ENCODE measurements at places on chromosomes 13 and 19.
A peak's percentile ranks its signal among the peaks of the same experiment; 100 is the strongest.

- DNase-seq, result no peak
Measured at GRCh38 chr19:11504502-11505031, 1.1 kb downstream of the ZNF653 start.

DNA sequence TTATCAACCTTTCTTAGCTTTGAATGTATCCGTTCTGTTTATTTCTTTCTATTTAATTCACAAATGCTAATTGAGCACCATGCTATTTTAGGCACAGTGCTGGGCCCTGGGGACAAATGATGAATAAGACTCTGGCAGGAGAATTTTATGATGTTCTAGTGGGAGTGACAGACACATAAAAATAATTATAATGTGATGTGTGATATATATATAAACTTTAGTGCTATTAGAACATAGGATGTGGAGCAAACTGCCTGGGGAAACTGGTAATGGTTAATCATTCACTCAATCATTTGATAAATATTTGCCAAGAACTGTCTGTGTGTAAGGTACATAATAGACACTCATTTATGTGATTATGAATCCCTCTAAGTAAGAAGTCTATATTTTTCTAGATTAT lies 50.7 kb upstream of the FRY start:
- DNase-seq, result no peak

DNA sequence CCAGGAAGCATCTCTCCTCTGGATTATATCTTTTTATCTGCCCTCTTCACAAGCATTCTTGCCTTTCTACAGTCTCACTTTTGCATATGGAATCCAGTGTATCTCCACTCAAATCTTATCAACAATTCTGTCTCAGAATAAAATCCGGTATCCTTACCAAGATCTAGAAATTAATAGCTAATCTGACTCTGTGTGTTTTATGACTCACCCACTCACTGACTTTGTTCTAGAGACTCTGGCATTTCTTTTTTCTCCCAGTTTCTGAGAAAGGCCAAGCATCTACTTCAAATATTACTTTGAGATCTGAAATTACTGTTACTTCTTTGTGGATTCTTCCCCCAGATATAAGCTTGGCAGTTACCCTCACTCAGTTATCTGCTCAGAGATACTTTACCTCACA lies 913.5 kb upstream of the ATXN8OS start:
- DNase-seq, result no peak

DNA sequence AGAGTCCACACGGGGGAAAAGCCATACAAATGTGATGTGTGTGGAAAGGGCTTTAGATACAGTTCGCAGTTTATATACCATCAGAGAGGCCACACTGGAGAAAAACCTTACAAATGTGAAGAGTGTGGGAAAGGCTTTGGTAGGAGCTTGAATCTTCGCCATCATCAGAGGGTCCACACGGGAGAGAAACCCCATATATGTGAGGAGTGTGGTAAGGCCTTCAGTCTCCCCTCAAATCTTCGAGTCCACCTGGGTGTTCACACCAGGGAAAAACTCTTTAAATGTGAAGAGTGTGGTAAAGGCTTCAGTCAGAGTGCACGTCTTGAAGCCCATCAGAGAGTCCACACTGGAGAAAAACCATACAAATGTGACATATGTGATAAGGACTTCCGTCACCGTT lies 23.3 kb upstream of the ZNF233 start:
- DNase-seq, result no peak

GRCh38 chr19:8731428-8732169 lies 10.2 kb downstream of the OR2Z1 start:
- DNase-seq, result peak; percentile 1

DNA sequence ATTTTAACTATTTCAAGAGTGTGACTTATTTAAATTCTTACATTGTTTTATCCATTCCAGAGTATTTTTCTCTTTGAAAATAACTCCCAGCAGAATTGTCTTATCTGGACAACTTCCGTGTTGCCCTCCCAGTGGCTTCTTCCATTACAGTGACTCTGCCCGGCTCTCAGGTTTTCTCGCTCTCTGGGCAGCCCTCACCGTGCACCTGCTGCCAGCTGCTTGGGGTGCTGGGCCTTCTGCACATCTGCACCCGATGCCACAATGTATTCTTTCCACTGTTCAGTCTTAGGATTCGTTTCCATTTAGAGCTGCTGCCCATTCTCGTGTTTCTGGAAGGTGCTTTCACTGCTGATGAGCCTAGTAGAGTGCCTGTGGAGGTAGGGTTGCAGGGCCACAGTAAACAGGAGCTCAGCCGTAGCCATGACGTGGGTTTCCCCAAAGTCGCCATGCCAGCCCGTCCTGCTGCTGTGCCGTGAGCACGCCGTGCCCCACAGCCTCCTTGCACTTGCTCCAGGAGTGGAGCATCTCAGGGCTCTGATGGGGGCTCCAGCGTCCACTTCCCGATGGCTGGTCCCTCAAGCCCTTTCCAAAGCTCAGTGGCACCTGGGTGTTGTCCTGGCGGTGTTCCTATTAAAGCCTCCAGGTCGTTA lies 46.1 kb upstream of the DCUN1D2 start:
- no peak for DNase-seq

- no peak for DNase-seq
Measured at GRCh38 chr13:98157188-98157587, 14.3 kb downstream of the FARP1 start.

DNA sequence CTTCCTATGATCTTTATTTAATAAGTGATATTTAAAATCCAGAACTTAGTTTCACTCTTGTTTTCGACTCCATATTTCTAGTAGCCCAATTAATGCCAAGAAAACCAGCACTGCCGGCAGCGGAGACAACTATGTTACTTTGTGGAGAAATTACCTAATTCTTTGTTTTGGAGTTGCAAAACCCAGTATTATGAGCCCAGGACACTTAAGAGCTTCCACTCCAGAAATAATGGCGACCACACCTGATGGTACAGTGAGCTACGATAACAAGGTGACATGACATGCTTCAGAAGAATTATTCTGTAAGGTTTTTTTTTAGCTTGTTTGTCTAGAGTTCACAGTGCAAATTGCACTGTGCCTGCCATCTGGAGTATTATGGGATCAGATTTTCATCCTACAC lies 136.4 kb downstream of the ZAR1L start:
- no peak for DNase-seq

DNA sequence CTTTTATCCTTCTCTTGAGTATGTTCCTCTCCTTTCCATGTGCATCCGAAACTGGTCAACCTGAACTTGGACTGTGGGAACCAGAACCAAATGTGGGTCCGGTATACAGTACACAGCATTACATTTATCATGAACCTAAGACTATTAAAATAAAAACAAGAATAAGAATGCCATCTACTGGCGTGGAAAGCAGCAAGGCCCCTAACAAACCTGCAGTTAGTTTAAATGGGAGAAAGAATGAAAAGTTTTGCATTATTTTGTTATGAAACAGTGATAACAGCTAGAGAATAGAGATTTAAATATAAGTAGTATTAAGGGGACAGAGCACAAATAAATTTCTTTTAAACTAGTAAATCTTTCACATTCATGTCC lies 159.5 kb downstream of the RBM26 start:
- no peak for DNase-seq

DNA sequence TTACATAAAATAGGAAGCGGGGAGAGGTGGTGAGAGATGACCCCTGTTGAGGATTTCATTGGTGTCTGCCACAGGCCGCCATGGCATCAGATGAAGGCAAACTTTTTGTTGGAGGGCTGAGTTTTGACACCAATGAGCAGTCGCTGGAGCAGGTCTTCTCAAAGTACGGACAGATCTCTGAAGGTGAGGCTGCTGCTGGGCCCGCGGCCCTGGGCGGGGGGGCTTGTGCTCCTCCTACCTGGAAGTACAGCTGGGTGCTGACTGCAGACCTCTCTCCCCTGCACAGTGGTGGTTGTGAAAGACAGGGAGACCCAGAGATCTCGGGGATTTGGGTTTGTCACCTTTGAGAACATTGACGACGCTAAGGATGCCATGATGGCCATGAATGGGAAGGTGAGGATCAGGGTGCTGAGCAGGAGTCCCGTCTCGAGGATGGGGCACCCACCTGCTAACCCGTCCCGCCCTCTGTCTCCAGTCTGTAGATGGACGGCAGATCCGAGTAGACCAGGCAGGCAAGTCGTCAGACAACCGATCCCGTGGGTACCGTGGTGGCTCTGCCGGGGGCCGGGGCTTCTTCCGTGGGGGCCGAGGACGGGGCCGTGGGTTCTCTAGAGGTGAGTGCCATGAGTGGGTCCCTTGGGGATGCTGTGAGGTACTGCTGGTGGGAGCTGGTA lies 1.9 kb downstream of the CIRBP start:
- DNase-seq, result no peak

DNA sequence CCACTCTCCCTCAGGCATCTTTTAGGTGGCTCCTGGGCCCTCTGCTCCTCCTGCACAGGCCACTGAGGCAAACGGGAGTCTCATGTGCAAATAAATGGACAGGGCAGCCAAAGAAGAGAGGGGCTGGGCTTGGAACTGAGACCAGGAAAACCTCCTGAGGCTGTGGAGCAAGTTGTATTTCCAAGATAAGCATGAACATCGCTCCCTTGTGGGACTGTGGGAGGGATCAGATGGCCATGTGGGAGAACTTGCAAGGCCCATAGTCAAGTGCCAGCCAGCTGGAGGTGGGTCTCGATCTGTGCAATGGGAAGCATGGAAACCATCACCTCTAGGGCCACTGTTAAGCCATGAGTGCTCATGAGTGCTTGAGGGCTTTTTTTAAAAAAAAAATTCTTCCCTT lies 24.9 kb downstream of the MED26 start:
- no peak for DNase-seq

DNA sequence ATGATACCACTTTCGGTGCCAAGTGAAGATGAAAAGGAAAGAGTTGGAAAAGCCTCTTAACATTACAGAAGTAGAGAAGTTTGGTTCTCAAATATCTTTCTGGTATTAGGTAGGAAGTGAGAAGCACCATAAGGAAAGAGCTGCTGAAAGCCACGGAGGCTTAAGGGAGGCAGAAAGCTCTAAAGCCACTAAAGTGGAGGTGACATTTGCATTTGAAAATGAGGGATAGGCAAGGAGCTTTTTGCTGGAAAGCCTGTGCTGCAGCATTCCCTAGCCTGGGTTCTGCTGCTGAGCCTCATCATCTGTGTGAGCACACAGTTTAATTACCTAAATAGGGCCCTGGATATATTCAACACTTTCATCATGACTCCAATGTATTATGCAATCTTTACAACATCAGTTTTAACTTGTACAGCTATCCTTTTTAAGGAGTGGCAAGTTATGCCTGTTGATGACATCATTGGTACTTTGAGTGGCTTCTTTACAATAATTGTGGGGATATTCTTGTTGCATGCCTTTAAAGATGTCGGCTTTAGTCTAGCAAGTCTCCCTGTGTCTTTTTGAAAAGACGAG lies 315.4 kb downstream of the RBM26 start:
- DNase-seq, result no peak

DNA sequence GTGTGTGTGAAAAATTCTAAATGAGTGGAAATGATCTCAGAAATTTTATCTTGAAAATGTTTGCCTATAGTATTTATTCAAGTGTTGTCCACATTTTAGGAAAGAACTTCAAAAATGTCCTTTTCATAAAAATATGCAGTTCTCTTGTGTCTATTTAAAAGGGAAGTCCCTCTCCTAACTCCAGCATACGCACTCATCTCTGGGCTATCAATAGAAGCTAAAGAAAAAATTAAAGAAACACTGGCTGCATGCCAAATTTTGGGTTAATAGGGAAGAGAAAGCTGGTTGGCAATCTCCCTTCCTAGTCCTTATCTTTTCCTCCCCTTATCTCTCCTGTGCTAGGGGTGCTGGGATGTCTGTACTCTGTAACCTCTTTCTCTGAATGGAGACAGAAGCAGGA lies 313.3 kb downstream of the ENOX1 start:
- DNase-seq, result peak; percentile 42

DNA sequence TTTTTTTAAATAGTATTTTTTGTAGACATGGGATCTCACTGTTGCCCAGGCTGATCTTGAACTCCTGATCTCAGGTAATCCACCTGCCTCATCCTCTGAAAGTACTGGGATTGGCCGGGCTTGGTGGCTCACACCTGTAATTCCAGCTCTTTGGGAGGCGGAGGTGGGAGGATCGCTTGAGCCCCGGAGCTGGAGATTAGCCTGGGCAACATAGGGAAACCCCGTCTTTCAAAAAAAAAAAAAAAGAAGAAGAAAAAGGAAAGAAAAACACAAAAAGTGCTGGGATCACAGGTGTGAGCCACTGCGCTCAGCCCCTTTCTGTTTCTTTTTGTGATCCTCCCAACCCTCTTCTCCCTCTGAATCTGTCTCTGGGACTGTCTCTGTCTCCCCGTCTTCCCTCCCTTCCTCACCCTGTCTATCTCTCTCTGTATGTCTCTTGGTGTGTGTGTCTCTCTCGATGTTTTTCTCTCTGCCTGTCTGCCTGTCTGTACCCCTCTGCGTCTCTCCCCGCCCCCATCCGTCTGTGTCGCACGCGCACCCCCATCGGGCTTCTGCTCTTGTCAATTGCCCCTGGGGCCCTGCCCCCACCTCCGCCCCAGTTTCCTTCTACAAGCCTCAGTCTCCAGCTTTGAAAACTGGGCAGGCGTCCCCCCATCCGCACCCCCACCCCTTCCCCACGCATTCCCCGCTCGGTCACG lies 540 bp upstream of the ZFP36 start:
- DNase-seq, result no peak

DNA sequence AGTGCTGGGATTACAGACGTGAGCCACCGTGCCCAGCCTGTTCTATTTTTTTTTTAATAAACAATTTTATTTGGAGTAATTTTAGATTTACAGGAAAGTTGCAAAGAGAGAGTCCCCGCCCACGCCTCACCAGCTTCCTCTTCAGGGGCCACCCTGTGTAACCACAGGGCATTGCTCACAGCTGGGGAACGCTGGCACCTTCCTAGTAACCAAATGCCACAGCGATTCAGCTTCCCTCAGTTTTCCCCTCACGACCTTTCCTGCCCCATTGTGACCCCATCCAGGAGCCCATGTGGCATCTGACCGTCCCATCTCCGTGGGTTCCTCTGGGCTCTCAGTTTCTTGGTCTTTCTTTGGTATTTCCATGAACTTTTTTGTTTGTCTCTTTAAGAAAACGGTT lies 83.9 kb downstream of the GNG7 start:
- DNase-seq, result no peak

- no peak for DNase-seq
Measured at GRCh38 chr13:36148446-36148845, 17.3 kb upstream of the DCLK1 start.

DNA sequence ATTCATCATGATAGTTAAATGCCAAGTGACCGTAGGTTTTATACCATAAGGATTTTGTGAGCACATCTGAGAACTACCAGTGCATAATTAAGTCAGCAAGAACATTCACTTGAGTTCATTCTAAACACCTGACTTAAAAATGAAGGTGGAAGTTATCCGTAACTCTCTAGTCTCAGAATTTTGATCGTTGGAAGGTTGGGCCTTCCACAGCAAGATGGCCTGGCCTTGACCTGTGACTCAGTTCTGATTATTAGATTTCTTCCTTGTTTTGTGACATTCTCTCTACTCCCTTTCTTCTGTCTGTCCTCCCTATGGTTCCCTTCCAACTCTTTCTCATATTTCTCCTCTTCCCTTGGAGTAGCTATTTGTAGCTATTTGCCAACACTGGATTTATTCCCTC lies 20.0 kb upstream of the WDFY2 start:
- DNase-seq, result no peak

DNA sequence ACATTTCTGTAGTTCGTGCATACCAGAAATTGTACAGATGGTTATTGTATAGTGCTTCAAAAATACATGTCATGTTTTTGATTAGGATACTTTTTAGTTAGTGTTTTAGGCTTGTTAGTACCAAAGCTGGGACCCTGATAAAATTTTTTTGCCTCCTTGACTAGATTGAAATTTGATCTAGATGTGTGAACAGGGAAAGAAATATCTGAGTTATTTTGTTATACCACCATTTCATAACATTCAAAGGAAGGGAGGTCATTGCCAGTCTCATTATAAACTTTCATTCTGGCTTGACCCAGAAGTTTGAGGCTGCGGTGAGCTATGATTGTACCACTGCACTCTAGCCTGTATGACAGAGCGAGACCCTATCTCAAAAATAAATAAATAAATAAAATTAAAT lies 9.0 kb downstream of the LMO7 start:
- DNase-seq, result no peak

Data from mesendoderm (in vitro differentiated cells).